Glutamatergic neuron (in vitro differentiated cells): ENCODE measurements at places on chromosomes 2 and 18. TPM values are rescaled to one million over a fixed set of nuclear protein-coding genes. Genes with fewer than 3 reads are reported as not detected.

MYOM1 gene
- total RNA-seq, result 1.3 TPM

CDK5R2 gene
- 46.1 TPM for total RNA-seq

ZAP70 gene
- total RNA-seq, result 1.3 TPM

MAPK4 gene
- total RNA-seq, result 13.1 TPM

TCF7L1 gene
- total RNA-seq, result 6.6 TPM

RBBP8 gene
- total RNA-seq, result 13.6 TPM

GRCh38 chr18:48548921-48549320 is 10.1 kb downstream of the CTIF start:
- peaks cover 9% of the 10 kb centered on the region for H3K27me3 ChIP-seq
- peak overlapping the region; percentile 14 for H3K4me3 ChIP-seq
- H3K27ac ChIP-seq, result peak overlapping the region; percentile 53
- H3K4me1 ChIP-seq, result peaks cover 60% of the 10 kb centered on the region
- H3K36me3 ChIP-seq, result peaks cover 11% of the 10 kb centered on the region

DNA sequence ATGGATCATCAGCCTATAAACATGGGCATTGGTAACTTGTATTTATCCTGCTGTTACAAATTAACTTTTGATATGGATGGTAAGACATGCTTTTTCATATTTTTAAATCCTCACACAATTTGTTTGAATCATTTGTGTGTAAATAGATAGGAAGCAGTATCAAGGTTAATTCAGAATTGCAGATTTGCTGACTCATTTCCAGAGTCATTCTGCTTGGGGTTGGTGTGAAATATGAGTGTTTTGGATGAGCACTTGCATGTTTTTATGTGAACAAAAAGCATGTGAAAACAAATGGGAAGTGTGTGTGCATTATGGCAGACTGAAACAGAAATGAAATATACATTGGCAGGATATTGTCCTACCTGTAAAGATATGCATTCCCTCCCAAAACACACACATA is 11.8 kb downstream of the CCDC85A start:
- no peaks in the 10 kb centered on the region for H3K27me3 ChIP-seq
- H3K36me3 ChIP-seq, result peaks cover 8% of the 10 kb centered on the region
- peaks cover 36% of the 10 kb centered on the region for H3K4me1 ChIP-seq

DNA sequence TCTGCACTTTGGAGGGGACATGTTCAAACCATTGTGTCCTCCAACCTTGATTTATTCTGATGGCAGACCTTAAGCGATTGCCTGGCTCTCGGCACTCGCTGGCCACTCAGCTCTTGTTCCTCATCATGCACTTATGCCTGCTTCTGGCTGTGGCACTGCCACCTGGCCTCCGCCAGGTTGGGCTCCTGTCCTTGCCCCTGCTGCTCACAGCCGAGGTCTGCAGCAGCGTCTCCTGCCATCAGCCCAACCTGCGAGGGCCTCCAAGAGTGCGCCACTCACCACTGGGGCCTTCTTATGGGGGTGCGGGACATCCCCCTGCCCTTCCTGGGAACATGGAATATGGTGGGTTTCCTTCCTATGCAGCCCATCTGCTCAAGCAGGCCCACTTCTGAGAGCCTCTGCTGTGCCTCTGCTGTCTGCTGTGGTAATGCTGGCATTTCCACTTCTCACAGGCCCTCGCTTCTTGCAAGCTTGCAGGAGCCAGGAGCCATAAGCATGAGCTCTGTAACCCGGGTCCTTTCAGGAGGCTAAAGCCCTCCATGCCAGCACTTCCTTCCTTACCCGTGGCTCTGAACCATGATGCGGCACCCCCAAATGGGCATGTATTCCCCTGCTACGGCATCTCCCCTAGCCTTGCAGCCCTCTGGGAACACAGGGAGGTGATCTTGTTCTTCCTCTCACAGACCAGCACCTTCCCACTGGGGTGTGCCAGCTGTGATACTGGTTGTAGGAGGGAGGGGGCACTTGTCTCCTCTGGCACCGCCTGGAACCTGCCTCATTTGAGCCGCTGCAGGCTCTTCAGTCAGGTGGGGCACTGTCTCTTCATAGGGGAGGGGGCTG is 58.6 kb upstream of the HS6ST1 start:
- no peak overlapping the region for H3K27ac ChIP-seq
- no peak for DNase-seq
- peaks cover 18% of the 10 kb centered on the region for H3K4me1 ChIP-seq
- H3K4me3 ChIP-seq, result no peak overlapping the region
- H3K27me3 ChIP-seq, result peaks cover 1% of the 10 kb centered on the region

GRCh38 chr2:239975665-239976064 is 49.5 kb downstream of the NDUFA10 start:
- no peak for DNase-seq
- H3K36me3 ChIP-seq, result peaks cover 35% of the 10 kb centered on the region
- no peak overlapping the region for H3K4me3 ChIP-seq

DNA sequence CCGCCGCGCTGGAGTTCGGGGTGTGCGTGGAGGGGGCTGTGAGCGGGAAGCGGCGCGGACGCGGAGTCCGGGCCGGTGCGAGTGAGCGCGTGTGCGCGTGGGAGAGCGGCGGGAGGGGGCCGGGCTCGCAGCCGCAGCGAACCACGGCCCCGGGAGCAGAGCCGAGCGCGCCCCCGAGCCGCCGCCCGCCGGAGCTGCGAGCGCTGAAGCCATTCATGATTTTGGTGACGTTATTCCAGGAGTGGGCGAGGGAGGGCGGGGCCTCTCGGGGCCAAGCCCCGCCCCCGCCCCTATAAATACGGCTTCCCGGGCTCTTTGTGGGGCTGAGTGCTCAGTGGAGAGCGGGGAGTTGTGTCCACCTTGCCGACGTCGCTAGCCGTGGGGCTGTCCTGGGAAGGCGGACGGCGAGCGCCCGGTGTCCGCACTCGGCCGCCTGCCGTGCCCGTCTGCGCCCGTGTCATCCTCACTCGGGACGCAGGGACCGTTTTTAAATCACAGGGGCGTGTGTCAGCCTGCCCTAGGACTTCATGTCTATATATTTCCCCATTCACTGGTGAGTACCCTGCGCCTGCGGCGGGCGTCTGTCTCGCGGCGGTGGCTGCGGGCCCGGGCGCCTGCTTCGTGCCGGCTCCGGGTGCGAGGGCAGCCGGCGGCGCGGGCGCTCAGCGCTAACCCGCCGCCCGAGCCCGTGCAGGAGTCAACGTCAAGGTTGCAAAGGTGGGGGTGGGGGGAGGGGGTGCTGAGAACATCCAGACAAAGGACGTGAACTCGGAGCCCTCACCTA is at the start of gene LBH:
Gene LBH (plus strand): TSS at position 323 of the 784 bp plus-strand sequence. CDS start 205 bp downstream, at position 528.
- peaks cover 12% of the 10 kb centered on the region for H3K27me3 ChIP-seq
- peak; percentile 89 for DNase-seq
- peaks cover 7% of the 10 kb centered on the region for H3K36me3 ChIP-seq

DNA sequence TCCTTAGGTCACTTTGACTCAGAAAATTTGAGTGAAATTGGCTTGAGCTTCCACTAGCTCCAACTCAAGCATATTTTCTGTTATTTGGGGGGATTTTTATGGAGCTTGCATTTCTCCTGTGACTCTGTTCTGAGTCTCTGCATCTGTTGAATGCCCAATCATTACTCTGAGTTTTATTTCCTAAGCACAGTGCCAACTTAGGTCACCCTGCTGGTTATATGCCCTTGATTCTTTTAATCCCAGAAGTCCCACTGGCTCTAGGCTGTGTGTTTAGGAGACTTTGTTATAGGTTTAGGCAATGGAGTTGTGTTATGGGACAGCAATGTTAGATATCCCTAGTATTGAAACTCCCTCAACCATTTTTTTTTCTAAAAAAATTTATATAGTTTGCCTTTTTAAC is 198.2 kb upstream of the DTNA start:
- no peak overlapping the region for H3K4me3 ChIP-seq

DNA sequence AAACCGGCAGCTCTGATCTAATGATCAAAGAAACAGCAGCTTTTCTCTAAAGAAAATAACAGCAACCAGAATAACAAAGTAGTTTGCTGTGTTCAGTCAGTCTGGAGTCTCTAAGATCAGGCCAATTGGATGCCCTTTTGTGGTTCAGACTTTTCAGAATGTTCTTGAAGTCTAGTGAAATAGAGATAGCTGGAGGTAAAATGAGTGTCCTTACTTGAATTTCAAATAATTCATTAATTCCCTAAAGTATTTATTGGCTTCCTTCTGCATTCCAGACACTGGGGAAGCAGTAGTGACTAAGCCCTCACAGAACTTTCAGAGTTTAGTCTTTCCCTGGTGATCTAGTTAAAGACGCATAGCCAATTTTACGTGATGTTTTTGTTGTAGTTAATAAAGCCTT is 58.7 kb downstream of the C18orf54 start:
- H3K27ac ChIP-seq, result no peak overlapping the region
- no peaks in the 10 kb centered on the region for H3K4me1 ChIP-seq
- no peaks in the 10 kb centered on the region for H3K36me3 ChIP-seq
- DNase-seq, result no peak

GRCh38 chr2:180099308-180099707 is 92.2 kb upstream of the CWC22 start:
- H3K4me3 ChIP-seq, result no peak overlapping the region
- H3K4me1 ChIP-seq, result no peaks in the 10 kb centered on the region
- H3K27ac ChIP-seq, result no peak overlapping the region
- no peak for DNase-seq
- no peaks in the 10 kb centered on the region for H3K27me3 ChIP-seq

DNA sequence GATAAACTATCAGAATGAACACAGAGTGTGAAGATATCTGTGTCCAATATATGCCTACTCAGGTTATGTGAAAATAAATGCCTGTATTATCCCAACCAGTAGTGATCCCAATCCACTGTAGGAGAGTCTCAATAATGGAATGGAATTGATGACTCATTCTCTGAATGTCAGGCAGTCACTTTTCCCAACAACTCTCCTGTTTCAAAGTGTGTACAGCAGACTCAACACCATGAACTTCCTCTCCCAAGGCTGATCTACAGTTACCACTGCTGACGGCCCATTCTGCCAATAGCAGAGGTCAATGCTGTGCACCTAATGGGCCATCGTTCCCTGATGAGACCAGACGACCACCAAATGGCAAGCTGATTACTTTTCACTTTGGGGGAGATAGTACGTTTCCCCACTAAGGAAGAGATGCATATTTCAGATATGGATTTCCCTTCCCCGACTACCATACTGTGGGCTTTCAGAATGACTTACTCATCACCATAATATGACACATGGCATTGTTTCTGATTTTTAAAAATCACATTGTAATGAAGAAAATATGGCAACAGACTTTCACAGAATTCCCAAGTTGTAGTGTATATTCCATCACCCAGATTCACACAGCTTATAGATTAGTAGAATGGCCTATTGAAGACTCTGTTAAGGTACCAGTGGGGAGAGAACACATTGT is 601.7 kb upstream of the VRK2 start:
- no peaks in the 10 kb centered on the region for H3K4me1 ChIP-seq
- H3K27me3 ChIP-seq, result no peaks in the 10 kb centered on the region
- no peak overlapping the region for H3K4me3 ChIP-seq
- no peak overlapping the region for H3K27ac ChIP-seq
